ENCODE measurements at places on chromosomes 2 and 18.

- no peak for DNase-seq
Measured at GRCh38 chr2:51953931-51954330, 922.0 kb upstream of the NRXN1 start.

- DNase-seq: peak; percentile 87
Measured at GRCh38 chr2:97935719-97936161, 60.0 kb downstream of the TMEM131 start.

- no peak for DNase-seq
Measured at GRCh38 chr18:76747676-76748075, 74.7 kb upstream of the ZNF236 start.

DNA sequence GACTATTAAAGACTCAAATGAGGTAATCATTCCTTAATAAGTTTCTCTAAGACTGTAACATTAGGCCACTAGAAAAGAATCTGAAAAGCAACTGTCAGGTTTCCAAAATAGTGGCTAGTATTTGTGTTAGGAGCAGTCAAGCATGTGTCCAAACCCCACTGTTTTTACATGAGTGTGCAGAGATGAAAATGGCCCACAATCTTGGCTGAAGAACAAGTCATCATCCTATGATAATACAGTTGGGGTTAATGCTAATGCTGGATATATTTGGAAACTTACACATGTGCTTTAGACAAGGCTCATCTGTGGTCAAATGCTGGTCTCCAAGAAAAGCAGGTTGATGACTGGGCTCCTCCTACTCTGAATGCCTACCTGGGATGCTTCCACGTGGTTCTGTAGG is 73.6 kb downstream of the MAIP1 start:
- peak; percentile 36 for DNase-seq

- DNase-seq: peak; percentile 74
Measured at GRCh38 chr2:1804351-1804771, 60.0 kb upstream of the PXDN start.

DNA sequence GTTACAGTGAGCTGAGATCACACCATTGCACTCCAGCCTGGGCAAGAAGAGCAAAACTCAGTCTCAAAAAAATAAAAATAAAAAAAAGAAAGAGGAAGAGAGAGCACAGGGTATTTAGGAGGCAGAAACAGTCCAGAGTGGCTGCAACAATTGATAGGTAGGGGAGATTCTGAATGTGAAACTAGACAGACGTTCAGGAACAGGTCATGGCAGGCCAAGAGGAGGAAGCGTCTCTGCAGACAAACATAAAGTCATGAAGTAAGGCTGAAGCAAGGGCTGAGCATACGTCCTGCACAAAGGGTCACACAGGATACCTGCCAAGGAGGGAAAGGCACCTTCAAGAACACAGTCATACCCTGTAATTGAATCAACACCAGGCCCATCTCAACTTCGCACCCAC is 64.1 kb upstream of the ZNF532 start:
- DNase-seq: no peak

DNA sequence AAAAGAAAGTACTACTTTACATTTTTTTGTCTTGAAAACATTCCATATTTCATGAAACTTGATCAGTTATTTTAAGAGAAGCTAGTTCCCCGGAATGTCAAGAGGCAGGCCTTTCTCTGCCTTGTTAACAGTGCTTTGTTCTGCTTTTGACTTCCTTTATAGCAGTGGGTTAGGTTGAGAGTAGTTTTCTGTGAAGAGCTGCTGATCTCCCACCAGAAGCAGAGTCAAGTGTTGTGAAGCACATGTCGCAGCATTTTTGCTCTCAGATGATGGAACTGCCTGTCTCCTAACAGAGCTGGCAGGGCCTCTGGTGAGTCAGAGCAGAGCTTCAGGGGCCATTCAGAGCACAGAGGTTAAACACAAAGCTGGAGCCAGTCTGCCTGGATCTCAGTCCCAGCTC is 871.8 kb downstream of the SLC4A3 start:
- peak; percentile 56 for DNase-seq

DNA sequence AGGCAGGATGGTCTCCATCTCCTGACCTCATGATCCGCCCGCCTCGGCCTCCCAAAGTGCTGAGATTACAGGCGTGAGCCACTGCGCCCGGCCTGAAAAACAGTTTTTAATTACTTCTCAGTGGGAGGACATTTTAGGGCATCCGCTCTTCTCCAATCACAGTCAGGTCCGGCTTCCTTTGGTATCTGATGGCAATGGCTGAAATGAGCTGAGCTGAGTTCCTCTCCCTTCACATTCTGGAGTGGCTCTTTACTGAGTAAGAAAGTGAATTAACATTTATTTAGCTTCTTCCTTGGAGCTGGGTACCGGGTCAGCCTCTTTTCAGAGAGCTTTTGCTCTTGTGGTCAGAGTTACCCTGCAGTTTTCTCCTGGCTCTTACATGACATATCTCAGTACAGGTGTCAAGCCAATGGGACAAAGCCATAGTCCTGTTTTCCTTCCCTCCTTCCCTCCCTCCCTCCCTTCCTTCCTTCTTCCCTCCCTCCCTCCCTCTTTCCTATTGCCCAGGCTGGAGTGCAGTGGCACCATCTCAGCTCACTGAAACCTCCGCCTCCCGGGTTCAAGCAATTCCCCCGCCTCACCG is 1.1 kb upstream of the TTC27 start:
- DNase-seq: no peak

- no peak for DNase-seq
Measured at GRCh38 chr2:44941551-44942234, at the start of gene SIX3. SIX3 (plus strand) TSS chr2:44941702; CDS start chr2:44942105, 403 bp downstream.

DNA sequence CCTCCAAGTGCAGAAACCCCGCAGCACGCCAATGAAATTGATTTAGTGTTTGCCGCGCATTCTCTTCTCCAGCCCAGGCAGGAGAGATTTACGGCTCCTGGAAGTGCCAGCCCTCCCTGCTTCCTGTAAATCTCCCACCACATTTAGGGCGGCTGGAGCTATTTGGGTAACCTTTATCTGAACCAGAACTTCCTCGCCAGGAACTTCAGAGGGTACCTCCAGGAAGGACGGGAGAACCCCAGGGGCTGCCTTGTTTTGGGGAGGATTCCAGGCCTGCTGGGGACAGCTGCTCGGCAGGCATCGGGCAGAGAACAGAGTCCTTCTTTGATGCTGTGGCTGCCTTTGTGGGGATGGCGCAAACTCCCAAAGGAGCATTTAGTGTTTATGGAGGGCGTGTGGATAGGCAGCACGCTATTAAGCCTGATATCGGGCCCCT is 122.0 kb upstream of the MYCN start:
- no peak for DNase-seq

- no peak for DNase-seq
Measured at GRCh38 chr2:218849721-218850120, 9.9 kb upstream of the WNT6 start.

Measured in muscle of leg (tissue), 16 donors.